ENCODE measurements at places on chromosomes 2 and 18.

GRCh38 chr18:77123320-77124231 lies 9.0 kb downstream of the MBP start:
- DNase-seq: no peak

DNA sequence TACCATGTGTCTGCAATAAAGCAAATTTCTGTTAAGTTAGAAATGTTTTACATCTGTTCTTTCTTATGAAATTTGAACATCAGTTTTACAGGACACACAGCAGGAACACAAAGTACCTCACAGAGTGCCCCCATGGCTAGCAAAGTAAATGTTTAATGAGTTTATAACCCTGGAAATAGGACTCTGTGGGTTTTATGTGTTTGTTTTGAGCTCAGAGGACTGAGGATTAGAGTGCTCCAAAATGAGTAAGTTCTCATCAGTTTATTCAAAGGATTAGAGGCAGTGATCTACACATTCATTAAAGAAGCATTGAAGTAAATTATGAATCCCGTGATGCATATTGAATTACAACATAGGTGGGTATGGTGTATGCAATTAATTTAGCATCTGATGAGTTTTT lies 281.8 kb downstream of the GULP1 start:
- no peak for DNase-seq

GRCh38 chr2:86453836-86454235 lies 12.7 kb downstream of the KDM3A start:
- peak; percentile 4 for DNase-seq

DNA sequence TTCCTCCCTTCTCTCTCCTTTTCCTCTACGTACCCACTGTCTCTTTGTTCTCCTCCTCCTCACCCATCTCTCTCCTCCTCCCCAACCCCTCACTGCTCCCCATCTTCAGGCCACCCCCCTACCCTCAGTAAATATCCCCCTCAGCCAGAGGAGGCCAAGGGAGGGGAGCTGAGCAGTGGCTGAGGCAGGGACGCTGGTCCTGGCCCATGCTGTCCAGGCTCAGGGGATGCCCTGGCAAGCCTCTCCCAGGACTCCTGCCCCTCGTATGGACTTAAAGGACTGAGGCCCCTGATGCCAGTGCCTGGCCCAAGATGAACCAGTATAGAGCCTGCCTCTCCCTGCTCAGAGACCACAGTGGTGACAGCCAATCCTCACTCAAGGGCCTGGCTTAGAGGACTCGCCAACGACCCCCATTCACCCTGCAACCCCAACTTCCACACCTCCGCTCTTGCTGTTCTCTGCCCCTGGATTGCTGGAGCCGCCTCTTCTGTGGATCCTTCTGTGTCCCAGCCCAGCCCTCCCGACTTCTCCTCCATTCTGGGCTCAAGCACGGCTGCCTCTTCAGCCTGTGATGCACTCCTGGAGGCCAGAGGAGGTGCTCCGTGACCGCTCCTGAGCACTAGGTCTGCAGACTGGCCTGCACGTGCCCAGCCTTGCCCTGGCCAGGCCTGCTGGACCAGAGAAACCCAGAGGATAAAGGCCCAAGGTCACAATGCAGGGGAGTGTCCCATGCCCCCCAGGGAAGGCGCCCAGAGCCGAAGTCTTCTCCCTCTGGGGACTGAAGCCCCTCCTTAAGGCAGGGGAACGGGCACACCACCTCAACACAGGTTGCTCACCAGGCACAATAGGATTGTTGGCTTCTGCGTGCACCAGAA lies 9.5 kb upstream of the DUSP2 start:
- DNase-seq: no peak

DNA sequence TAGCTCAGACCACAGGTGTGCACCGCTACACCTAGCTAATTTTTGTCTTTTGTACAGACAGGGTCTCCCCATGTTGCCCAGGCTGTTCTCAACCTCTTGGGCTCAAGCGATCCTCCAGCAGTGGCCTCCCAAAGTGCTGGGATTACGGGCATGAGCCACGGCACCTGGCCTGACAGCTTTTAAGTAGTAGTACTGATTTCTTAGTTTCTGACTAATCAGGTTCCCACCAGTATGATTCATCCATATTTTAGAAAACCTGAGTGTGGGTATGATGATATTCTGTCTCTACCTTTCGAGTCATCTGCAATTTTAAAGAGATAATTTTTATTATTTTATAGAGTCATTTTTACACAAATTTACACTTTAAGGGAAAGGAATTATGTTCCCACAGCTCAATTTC lies 46.4 kb upstream of the GULP1 start:
- DNase-seq: no peak

DNA sequence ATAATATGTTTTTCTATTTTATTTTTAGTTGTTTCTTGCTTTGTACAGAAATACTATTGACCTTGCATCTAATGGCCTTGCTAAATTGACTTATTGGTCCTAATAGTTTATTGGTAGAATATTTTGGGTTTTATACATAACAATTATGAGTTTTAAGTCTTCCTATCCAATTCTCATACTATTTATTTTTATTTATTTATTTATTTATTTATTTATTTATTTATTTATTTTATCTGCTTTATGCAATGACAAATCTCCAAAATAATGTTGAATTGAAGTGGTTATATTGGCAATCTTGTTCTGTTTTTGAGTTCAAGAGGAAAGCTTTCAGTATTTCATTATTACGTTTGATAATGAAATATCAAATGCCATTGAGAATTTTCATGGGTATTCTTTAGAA lies 488.3 kb downstream of the CDH2 start:
- no peak for DNase-seq

Data from right renal pelvis (tissue), 4 donors.